Calu3 (cell line): ENCODE measurements at places on chromosomes 5 and 9.
A peak's percentile ranks its signal among the peaks of the same experiment; 100 is the strongest.

GRCh38 chr5:142186857-142187594 lies 78.4 kb downstream of the NDFIP1 start:
- DNase-seq: no peak

GRCh38 chr5:59500014-59500413 lies 393.5 kb downstream of the PDE4D start:
- DNase-seq: no peak

- DNase-seq: no peak
These were observed 313.9 kb downstream of the TLE1 start for GRCh38 chr9:81375187-81376100.

DNA sequence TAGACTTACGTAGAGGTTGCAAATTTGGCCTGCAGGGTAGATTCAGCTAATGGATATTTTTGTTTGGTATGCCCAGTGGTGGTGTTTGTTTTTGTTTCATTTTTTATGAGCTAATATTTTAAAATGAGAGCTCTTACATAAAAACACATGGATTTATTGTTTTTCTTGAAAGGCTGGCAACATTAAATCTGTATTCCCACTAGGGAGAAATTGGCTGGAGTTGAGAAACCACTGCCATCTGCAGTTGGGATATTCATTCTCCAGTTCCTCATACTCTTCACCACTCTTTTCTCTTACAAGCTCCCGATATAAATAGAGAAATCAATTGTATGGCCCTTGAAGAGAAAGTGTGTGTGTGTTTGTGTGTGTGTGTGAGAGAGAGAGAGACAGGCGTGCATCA lies 143.3 kb downstream of the ALDH1A1 start:
- DNase-seq: no peak

DNA sequence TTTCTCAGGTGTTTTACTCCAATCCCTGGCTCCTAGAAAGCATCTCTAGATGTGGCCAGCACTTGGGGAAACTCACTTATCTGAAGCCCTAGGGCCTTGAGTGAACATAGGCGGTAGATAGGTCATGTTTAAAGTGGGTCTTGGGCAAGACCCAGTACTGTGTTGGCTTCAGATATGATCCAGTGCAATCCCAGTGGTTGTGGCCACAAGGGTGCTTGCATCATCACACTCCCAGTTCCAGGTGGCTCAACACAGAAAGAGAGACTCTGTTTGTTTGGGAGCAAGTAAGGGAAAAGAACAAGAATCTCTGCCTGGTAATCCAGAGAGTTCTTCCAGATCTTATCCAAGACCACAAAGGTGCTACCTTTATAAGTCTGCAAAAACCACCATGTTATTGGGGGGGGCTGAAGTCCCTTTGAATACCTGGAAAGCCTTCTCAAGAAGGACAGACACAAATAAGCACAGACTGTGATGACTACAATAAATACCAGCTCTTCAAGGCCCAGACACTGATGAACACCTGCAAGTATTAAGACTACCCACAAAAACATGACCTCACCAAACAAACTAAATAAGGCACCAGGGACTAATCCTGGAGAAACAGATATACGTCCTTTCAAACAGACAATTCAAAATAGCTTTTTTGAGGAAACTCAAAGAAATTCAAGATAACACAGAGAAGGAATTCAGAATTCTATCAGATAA lies 114.7 kb downstream of the LURAP1L start:
- DNase-seq: no peak

GRCh38 chr9:129945314-129945713 lies 97.7 kb downstream of the FNBP1 start:
- DNase-seq: no peak

- DNase-seq: no peak
These were observed 28.8 kb downstream of the TTC39B start for GRCh38 chr9:15278091-15278687.

- no peak for DNase-seq
These were observed 62.9 kb downstream of the EFNA5 start for GRCh38 chr5:107607671-107608345.

- DNase-seq: no peak
These were observed 43.4 kb upstream of the BICD2 start for GRCh38 chr9:92807757-92808725.

- no peak for DNase-seq
These were observed 2.5 kb upstream of the BASP1 start for GRCh38 chr5:17214893-17215292.

DNA sequence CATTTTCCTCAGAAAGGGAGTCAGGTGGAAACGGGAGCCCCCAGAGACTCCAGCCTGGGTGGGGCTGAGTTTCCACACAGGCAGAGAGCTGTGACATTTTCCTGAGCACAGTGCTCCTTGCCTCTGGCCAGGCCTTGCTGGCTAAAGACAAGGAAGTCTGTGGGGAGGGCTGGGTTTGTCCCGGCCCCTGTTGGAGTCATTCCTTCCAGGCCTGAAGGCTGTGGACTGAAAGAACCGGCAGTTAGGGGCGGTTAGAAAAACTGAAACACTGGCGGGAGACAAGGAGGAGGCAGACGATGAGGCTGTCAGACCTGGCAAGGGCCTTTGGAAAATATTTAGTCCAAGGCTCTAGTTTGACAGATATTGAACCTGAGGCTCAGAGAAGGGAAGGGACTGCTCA lies 29.9 kb downstream of the COL15A1 start:
- DNase-seq: no peak

DNA sequence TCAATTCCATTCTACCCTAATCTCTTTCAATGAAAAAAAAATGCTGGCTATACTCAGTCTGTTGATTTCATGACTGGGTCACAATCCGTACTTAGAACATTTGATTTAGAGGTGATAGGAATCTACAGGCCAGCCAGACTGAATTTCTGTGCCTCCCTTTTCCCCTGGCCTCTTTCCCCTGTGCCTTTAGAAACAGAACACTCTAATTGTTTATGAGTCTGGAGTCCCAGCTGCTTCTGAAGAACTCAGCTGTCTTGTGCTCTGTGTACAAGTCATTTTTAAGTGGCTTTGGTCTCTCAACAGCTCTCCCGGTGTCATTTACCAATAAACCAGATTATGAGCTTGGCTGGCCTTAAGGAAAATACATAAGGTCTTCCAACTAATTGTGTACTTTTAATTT lies 94.1 kb upstream of the ITGA2 start:
- no peak for DNase-seq

- no peak for DNase-seq
These were observed 45.4 kb downstream of the SEMA4D start for GRCh38 chr9:89452561-89452960.

- no peak for DNase-seq
These were observed 5.4 kb downstream of the KCNV2 start for GRCh38 chr9:2722715-2723114.

DNA sequence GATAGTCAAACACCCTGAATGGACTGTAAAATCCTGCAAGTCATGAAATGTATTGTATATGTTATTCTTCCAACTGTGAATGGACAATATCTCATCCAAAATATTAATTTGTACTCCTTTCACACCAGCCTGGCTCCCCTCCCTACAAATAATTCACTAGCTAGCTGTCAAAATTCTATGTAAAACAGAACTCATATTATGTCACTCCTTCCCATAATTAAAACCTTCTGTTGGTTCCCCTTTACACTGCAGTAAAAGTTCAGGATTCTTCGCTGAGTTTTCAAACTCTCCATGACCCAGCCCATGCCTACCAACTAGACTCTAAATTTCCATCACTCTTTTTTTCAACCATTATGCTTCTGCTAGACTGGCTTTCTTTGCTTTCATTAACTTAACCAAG lies 857.1 kb downstream of the TAF11L14 start:
- no peak for DNase-seq

DNA sequence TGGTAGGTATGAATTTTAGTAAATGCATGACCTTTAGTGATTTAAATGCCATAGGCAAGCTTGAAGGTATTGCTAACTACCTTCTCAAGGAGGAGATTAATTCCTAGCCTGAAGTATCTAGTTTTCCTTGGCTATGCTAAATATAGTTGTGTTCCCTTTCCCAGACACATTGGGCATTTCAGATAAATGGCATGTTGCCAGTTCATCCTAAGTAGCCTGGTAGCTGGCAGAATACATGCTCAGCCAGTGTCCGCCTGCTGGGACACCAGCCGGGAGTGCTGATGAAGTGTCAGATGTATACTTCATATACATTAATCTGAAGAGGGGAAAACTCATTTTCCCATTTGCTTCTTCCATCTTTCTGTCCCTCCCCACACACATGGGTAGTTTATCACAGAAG lies 196.9 kb downstream of the MAST4 start:
- DNase-seq: no peak

GRCh38 chr9:127290561-127291065 lies 26.0 kb downstream of the GARNL3 start:
- DNase-seq: no peak

DNA sequence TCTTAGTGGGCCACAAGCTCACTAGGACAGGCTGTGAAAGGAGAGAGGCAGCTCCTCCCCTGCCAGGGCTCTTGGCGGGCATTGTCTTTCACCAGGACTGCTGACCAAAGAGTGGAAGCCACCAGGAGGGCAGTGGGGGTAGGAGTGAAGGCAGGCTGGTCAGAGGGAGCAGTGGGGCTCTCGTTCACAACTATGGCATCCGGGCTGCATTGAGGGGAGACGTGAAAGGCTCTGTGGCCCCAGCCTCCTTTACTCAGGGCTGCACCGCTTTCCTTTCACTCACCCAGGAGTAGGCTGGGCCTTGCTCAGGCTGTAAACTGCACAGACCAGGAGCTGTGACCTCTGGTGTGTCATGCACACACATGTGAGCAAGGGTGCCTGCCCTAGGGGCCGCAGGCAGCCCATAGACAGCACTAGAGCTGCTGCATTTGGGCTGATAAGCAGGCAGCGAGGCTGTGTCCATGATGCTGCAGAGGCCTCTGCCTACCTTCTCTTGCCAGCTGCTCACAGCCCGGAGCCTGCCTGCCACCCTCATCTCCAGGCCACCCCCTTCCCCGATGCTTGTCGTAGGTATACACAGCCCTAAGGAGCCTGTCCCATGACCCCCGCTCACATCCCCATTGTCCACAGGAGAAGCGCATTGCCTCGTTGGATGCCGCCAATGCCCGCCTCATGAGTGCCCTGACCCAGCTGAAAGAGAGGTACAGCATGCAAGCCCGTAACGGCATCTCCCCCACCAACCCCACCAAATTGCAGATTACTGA lies 130.4 kb downstream of the DAB2IP start:
- DNase-seq: no peak

DNA sequence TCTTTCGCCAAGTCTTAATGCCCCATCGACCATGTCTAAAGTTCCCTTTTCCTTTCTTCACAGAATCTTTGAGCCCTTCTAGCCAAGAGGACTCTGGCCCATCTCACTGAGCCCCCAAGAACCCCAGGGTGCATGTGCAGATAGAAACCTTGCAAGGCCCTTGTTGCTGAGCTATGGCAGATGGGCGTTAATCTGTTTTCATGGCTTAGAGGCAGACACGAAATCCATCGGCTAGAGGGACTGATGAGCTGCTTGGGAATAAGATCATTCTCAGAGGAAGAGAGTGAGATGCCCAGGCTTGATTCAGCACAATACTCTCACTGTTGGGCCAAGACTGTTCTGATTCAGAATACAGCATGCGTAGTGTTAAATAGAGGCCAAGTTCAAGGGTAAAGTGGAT lies 262.5 kb upstream of the C9orf72 start:
- no peak for DNase-seq

- no peak for DNase-seq
These were observed 592.9 kb downstream of the ZNF608 start for GRCh38 chr5:124153588-124153987.

- peak; percentile 71 for DNase-seq
These were observed 135.5 kb downstream of the CCDC192 start for GRCh38 chr5:127838661-127839060.

- peak; percentile 9 for DNase-seq
These were observed 603 bp downstream of the PPIP5K2 start for GRCh38 chr5:103120607-103121200.

- peak; percentile 37 for DNase-seq
These were observed 140.8 kb downstream of the PRR16 start for GRCh38 chr5:120604884-120605283.

- DNase-seq: no peak
These were observed 14.1 kb upstream of the AK3 start for GRCh38 chr9:4755026-4755609.

DNA sequence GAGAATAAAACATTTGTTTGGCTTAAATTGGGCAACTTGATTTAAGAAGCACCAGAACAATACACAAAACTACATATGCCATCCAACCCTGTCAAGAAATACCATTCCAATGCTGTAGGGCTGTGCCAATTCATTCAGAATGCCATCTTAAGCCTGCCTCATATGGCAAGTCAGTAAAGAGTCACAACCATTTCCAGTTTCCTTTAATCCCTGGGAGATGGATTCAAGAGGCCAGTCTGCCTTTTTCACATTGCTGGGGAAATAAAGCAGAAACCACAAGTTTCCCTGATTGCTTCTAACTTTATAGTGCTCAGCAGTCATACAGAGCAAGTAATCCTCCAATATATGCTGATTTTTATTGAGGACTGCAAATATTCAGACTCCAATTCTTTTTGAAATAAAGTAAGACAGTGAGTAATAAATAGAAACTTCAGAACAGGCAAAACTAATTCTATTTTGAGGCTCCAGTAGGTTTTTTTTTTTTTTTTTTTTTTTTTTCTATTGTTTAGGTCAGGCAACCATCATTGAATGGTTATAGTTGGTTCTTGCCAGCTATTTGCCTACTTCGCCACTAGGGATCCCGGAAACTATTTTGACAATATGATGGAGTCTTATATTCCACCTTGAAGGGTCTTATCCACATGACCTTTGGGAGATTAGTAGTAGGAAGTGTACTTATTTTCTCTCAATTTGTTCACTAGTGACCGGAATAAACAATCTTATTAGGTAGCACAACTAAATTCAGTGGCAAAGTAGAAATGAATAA lies 400.9 kb upstream of the MEF2C start:
- DNase-seq: no peak

GRCh38 chr5:126339215-126339805 lies 83.9 kb upstream of the GRAMD2B start:
- DNase-seq: peak; percentile 72

GRCh38 chr9:70772601-70773000 lies 348.8 kb downstream of the TRPM3 start:
- DNase-seq: no peak

DNA sequence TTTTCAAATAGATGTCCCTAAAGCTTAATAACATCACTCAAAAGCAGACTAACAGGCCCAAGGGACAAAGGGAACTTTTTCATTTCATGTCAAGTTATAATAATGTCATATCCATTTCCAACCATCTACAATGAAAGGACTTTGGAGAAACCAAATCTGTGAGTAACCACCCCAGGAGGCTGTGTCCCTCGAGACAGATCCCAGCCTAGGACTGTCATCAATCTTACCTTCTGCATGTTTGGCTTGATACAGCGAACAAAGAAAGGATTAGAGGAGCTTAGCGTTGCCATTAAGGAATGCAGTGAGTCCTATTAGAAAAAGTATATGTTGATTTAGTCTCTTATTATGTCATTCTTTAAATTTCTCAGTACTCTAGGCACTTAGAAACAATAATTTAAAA lies 137.8 kb upstream of the RETREG1 start:
- DNase-seq: no peak

DNA sequence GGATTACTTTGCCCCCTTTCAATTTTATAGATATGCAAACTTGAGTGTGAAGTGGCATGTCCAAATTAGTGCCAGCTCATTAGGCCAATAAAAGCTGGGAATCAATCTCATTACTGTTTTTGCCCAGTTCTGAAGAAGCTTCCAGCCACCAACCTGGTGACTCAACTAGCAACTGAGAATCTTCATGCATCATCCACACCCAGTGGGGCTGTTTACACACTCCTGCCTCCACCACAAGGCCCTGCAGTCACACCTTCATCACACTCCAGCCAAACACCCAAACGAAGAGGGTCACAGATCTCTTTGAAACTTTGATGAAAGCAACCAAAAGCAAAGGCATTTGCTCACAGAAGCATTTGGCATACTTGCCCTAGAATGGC lies 41.3 kb upstream of the S1PR3 start:
- no peak for DNase-seq

- no peak for DNase-seq
These were observed 7.7 kb upstream of the TMEFF1 start for GRCh38 chr9:100465274-100465673.
